ENCODE measurements at places on chromosomes 2 and 18. TPM values are rescaled to one million over a fixed set of nuclear protein-coding genes. Genes with fewer than 3 reads are reported as not detected.

Gene MPV17
- total RNA-seq = 66.3 TPM

Gene PDIA6
- 316 TPM for total RNA-seq

- DNase-seq = no peak
These were observed 355.6 kb downstream of the NBAS start for GRCh38 chr2:15205562-15205961.

DNA sequence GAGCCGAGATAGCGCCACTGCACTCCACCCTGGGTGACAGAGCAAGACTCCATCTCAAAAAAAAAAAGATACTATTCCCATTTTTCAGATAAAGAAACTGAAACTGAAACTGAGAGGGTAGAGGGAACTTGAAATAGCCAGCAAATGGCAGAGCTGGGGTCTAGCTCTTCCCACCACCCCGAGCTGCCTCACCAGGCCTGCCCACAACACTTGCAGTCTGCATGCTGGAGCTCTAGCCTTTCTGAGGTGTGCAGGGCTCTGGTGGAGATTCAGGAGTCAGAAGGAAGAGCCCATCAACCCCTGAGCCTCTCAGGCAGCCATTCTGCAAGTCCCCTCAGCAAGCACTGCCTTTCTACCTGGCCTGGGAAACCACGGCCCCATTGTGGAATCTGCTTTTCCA is 14.3 kb downstream of the EDAR start:
- no peak for DNase-seq
